AML-193 (cell line): ENCODE measurements at places on chromosomes 6 and 20.

GRCh38 chr6:42618686-42619085 lies 54.9 kb downstream of the UBR2 start:
- DNase-seq = no peak

DNA sequence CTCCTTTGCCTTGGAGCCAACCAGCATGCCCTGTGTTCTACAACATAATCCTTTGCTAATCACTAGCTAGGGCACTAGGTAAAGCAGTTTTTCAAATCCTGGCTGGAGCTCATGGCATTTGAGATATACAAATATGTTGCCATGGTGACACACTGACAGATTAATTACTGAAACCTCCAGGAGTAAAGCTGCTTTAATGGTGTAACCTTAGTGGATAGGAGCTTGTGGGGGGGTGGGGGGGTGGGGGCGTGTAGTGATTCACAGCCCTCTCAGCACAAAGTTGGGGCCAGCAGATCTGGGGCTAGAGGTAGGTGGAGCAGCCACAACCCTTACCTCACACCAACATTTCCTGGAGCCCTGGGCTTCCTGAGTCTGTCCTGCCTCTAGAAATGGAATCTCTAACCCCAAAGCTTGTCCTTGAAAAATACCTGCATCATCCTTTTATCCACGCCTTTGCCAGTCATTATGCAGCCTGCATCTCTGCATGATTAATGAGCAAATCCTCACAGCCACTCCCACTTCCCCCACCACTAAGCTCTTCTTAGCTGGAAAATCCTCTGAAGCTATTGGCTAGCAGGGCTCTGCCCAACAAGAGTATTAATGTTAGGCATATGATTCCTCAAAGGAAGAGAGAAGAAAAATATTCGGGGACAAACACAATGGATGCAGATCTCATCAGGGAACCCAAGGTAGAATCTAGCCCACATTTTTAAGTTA lies 84.5 kb upstream of the PRND start:
- DNase-seq = no peak

- DNase-seq = no peak
These were observed 9.6 kb downstream of the C20orf203 start for GRCh38 chr20:32664012-32664677.

DNA sequence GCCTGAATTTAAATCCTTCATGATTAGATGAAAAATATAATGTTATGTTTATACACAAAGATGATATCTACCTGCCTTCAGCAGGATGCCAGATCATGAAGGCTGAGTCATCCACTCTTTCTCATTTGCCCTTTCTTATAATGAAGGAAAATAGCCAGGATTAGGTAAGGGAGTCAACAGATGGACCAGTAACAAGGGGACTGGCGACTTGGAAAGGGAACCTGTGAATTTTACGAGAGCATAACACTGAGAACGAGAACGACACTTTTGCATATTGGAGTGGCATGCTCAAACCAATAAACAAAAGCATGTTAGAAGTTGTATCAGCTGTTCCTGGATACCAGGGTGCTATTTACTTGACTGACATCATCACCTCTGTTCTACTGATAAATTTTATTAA lies 154.0 kb downstream of the LAMP5 start:
- DNase-seq = no peak

DNA sequence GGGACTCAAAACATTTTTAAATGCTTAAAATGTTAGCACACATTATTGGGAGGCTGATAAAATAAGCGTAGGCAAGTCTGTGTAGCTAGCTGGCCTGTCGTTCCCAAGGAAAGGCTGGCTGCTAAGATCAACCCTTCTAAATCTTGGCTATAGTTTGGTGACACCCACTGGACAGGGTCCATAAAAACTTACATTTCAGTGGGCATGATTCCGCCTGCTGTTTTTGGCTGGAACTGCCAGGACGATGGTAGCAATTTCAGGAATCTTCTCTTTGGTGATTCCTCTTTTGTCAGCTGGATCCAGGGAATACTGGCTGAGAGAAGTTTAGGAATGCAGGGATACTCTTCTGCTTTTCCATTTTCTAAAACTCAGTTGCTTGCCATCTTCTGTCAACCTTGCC lies 162.2 kb downstream of the NKAIN2 start:
- no peak for DNase-seq

- no peak for DNase-seq
These were observed 83.9 kb upstream of the CEP85L start for GRCh38 chr6:118735320-118735719.

GRCh38 chr6:105786449-105786848 lies 299.7 kb upstream of the PRDM1 start:
- DNase-seq = peak; percentile 74

DNA sequence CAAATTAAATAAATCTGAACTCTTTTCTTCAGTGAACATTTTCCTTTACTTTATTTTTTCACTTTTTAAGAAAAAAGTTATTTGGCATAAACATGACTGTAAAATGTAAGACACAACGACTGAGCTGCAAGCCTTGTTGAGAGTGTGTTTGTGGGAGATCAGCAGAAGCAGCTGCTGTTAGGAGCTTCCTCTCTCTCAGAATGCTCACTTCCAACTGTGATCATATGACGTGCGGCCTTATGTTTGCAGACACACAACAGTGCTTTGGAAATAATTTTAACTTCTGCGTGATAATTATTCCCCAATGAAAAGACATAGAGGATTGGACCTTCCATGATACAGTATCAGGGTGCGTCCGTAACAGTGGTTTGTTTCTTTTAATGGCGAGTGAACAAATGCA lies 104.0 kb downstream of the ARHGAP18 start:
- DNase-seq = no peak

DNA sequence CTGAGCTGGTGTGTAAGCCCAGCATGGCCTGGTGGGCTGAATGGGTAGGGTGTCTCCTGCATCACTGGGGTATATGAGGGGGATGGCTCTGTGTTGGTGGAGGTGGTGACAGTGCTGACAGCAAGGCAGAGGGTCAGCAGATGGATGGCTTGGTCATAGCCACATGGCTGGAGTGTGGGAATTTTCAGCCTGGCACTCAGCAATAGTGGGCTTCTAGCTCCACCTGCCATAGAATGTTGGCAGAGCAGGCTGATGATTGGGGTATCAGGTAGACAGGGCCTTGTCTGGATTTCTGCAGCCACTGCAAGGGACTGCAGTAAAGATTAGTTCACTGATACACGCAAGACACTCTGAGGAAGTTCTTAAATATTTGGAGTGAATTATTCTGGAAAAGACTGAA lies 137.5 kb upstream of the BACH2 start:
- no peak for DNase-seq

DNA sequence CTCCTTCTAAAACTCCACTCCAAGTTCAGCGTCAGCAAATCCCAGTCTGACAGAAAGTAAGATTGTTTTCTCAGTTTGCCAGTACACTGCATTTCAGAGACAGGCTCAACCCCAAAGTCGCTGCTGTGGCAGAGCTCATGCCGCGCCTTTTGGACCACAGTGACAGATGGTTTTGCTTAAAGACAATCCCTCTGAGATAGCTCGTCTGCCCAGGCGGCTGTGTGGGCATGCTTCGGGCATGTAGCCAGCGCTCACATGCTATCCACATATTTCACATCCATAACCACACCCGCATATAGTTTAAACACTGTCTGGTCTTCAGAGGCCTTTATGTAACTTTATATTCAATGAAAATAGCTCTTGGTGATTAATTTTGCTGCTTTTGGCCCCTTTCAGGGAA lies 14.7 kb upstream of the PXDC1 start:
- DNase-seq = no peak

- no peak for DNase-seq
These were observed 35.2 kb upstream of the KIF13A start for GRCh38 chr6:18022398-18023231.

DNA sequence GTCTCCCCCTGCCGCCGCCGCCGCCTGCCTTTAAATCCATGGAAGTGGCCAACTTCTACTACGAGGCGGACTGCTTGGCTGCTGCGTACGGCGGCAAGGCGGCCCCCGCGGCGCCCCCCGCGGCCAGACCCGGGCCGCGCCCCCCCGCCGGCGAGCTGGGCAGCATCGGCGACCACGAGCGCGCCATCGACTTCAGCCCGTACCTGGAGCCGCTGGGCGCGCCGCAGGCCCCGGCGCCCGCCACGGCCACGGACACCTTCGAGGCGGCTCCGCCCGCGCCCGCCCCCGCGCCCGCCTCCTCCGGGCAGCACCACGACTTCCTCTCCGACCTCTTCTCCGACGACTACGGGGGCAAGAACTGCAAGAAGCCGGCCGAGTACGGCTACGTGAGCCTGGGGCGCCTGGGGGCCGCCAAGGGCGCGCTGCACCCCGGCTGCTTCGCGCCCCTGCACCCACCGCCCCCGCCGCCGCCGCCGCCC lies 474 bp downstream of the CEBPB start:
- peak; percentile 53 for DNase-seq

DNA sequence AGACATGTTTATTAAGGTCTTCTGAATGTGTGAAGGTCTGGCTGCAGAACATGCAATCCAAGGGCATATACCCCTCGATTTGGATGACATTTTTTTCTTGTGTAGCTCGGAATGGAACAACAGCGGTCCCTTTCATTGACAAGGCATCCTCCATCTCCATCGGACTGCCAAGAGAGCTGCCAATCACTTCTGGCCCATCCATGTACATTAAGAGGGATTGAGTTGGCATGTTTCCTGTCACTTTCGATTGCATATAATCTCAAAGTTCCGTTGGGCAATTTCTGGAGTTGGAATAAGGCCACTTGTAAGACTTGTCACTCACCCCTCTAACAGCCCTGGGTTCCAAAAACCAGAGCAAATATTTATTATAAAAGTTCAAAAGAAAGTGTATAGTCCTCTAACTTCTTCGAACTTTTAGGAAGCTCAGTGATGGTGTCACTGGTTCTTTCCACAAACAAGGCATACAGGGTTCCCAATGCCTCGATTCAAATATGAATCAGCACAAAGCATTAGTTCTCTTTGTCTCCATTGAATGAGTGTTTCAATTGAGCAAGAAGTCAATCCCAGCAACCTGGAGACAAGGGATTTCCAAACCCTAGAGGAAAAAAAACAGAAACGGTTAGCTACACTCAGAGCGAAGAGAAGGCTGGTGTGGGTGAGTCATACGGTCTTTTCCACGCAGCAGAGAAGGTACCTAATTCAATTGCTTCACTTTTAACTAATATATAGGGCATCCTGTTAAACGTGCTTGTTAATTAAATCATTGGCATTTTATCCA lies 10.9 kb downstream of the ZNF217 start:
- DNase-seq = peak; percentile 86

DNA sequence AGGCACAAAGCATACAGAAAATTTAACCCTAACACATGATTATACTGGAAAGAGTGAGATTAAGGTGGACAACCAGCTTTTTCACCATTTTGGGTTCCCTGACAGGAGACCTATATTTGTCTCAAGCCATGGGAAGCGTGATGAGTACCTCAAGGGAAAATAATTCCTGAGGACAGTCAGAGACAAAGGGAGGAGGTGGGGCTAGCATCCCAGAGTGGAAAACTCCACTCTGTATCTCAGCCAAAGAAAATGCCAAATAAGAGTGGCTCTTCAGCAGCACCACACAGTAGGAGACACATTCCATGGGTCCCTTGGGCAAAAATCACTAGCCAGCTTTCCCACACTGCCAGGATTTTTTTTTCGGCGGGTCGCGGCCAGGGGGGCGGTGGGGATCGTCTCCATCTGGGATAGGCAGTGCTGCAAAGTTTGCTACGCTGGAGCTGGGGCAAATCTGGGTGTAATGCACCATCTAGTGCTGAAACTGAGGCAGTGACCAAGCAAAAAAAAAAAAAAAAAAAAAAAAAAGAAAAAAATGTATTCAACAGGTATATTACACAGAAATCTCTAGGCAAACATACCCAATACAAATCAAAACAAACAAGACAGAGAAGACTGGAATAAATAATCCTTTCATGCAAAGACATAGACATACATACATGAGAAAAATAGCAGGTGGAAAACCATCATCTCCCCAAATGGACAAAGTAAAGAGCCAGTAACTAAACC lies 77.3 kb upstream of the SLC35F1 start:
- no peak for DNase-seq

DNA sequence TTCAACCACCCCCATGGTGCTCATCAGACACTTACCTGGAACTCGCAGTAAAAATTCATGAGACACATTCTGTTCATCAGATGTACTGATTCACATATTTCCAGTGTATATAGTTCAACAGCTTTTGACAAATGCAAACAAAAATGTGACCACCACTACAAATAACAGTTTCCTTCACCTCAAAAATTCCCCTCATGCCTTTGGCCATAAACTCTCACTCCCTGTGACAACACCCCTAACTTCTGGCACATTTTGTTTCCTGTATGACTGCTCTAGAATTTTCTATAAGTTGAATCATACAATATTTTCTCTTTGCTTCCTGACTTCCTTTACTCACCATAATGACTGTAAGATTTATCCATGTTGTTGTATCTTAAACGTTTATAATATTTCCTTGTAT lies 63.7 kb downstream of the C6orf118 start:
- DNase-seq = no peak

GRCh38 chr20:17872959-17873358 lies 95.6 kb downstream of the SNX5 start:
- DNase-seq = no peak

- no peak for DNase-seq
These were observed 495.1 kb downstream of the NKAIN2 start for GRCh38 chr6:124298730-124299129.

DNA sequence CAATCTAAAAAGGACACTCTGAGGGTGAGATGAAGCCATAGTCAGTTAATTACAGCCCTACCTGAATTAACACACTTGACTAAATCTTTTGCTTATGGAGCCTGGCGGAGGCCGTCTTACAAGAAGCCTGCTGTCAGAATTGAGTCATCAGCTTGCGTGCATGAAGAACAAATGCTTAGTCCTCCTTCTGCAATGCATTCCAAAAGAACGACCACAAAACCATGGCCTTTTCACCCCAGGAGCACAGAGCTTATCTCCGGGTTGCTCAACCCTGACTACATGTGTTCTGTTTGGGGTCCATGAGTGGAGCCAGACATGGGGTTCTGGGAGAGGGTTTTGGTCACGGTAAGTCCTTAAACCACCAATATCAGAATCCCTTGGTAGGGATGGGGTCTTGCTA lies 318.1 kb downstream of the CLIC5 start:
- peak; percentile 40 for DNase-seq

DNA sequence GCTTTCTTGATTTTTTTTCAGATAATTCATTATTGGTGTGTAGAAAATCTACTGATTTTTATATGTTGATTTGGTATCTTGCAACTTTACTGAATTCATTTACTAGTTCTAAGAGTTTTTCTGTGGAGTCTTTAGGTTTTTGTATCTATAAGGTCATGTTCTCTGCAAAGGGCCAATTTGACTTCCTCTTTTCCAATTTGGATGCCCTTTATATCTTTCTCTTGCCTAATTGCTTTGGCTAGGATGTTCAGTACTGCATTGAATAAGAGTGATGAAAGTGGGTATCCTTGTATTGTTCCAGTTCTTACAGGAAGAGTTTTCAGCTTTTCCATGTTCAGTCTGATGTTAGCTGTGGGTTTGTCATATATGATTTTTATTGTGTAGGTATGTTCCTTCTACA lies 14.4 kb upstream of the NKX2-4 start:
- DNase-seq = no peak

- no peak for DNase-seq
These were observed 518.1 kb downstream of the HDGFL1 start for GRCh38 chr6:23087471-23087870.

GRCh38 chr6:154689493-154690255 lies 43.5 kb upstream of the SCAF8 start:
- DNase-seq = no peak

- no peak for DNase-seq
These were observed 7.5 kb downstream of the TCFL5 start for GRCh38 chr20:62854121-62854520.
